Spinal cord (tissue), 10 donors: ENCODE measurements at places on chromosomes 2 and 18. TPM values are rescaled to one million over a fixed set of nuclear protein-coding genes. Genes with fewer than 3 reads are reported as not detected.

SLC5A7 gene
- total RNA-seq: 40.3 TPM

SIX2 gene
- total RNA-seq: 5.5 TPM

MARCHF4 gene
- 4.0 TPM for total RNA-seq

COLEC11 gene
- total RNA-seq: 1.1 TPM

ZNF396 gene
- total RNA-seq: 6.8 TPM

POMC gene
- total RNA-seq: 8.5 TPM

GPR55 gene
- not detected for total RNA-seq

CCDC150 gene
- total RNA-seq: 10.2 TPM

CCBE1 gene
- total RNA-seq: 0.99 TPM

ARHGAP15 gene
- 53.1 TPM for total RNA-seq

MALT1 gene
- total RNA-seq: 28.4 TPM

FEV gene
- not detected for total RNA-seq

MAP3K2 gene
- 45.0 TPM for total RNA-seq

PIGN gene
- 26.0 TPM for total RNA-seq

LTBP1 gene
- 83.0 TPM for total RNA-seq

LOXL3 gene
- total RNA-seq: 10.5 TPM

PAX3 gene
- total RNA-seq: 14.2 TPM

IL36B gene
- total RNA-seq: not detected

HOXD12 gene
- total RNA-seq: not detected

KIDINS220 gene
- 280 TPM for total RNA-seq

ASB18 gene
- 0.39 TPM for total RNA-seq

FAM98A gene
- 40.7 TPM for total RNA-seq

SKOR2 gene
- 0.55 TPM for total RNA-seq

APCDD1 gene
- total RNA-seq: 94.7 TPM

REG3A gene
- total RNA-seq: not detected

CRACDL gene
- 1.9 TPM for total RNA-seq

NLRC4 gene
- total RNA-seq: 1.4 TPM

EMX1 gene
- not detected for total RNA-seq

GALR1 gene
- 0.72 TPM for total RNA-seq

GPR39 gene
- total RNA-seq: 0.72 TPM

TP53I3 gene
- 16.9 TPM for total RNA-seq

TEX44 gene
- not detected for total RNA-seq

EHD3 gene
- 13.3 TPM for total RNA-seq

NEUROD1 gene
- total RNA-seq: 0.50 TPM

ARHGEF4 gene
- 71.0 TPM for total RNA-seq

RPL37A gene
- 1,589 TPM for total RNA-seq

DIPK1C gene
- total RNA-seq: 19.0 TPM

BOLL gene
- total RNA-seq: not detected

PLCL1 gene
- 12.1 TPM for total RNA-seq

CPO gene
- total RNA-seq: 0.40 TPM

NGEF gene
- 19.4 TPM for total RNA-seq
